ENCODE measurements at places on chromosomes 7 and 10.
A peak's percentile ranks its signal among the peaks of the same experiment; 100 is the strongest.

GRCh38 chr7:26486153-26486552 is 194.5 kb downstream of the SNX10 start:
- no peak for DNase-seq

DNA sequence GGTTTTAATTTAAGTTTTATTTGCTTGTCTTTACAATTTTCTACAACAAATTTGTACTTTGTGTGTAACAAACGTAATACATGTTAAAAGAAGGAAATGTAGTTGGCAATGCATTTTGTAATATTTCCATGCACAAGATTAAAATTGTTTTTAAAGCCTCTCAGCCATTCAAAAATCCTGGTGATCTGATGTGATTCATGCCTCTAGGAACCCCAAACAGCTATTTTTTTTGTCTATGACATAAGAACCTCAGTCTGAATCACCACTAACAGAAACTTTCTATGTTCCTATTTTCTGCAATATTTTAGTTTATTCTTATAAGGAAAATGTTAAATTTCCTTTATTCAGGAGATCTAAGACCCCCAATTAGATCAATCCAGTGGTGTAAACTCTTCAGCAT is 183.1 kb upstream of the YAE1 start:
- DNase-seq = peak; percentile 13

- no peak for DNase-seq
Measured at GRCh38 chr7:126657599-126658358, 595.0 kb downstream of the GRM8 start.

- no peak for DNase-seq
Measured at GRCh38 chr7:30479202-30480120, 877 bp upstream of the NOD1 start.

GRCh38 chr10:127945948-127946711 is 39.2 kb downstream of the PTPRE start:
- no peak for DNase-seq

GRCh38 chr10:103583871-103584215 is 90.3 kb downstream of the NEURL1 start:
- no peak for DNase-seq

DNA sequence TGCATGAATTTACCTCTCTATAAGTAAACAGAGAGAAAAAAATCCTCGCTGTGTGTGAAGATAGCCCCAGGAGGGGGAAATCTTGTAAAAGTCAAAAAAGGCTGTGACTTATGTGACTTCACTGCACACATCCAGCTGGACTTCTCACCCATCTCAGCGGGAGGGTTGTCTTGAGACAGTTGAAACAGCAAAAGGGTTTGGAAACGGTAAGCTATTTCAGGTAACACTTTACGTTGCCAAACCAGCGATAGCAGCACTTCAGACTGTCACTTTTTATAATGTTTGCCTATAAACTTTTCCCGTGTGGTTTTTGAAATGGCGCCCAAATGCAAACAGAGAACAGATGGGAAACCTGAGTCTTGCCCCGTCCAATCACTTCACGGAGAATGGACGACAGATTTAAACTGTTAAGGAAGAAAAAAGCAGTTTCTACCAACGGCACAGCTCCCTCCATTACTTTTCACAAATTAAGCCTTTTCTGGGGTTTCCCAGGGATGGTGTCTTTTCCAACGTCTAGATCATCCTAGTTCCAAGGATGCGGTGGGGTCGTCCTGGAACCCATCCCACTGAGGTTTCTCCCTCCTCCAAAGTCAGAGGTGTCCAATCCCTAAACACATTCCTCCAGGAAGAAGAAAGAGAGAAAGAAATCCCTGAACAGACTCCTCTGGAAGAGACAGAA is 25.2 kb downstream of the FGFR2 start:
- DNase-seq = no peak

- DNase-seq = peak; percentile 33
Measured at GRCh38 chr7:99407872-99408378, 472 bp downstream of the PDAP1 start.

GRCh38 chr7:100604028-100604975 is 2.1 kb downstream of the PCOLCE start:
- DNase-seq = no peak

- DNase-seq = no peak
Measured at GRCh38 chr7:17302575-17303142, 4.2 kb downstream of the AHR start.

DNA sequence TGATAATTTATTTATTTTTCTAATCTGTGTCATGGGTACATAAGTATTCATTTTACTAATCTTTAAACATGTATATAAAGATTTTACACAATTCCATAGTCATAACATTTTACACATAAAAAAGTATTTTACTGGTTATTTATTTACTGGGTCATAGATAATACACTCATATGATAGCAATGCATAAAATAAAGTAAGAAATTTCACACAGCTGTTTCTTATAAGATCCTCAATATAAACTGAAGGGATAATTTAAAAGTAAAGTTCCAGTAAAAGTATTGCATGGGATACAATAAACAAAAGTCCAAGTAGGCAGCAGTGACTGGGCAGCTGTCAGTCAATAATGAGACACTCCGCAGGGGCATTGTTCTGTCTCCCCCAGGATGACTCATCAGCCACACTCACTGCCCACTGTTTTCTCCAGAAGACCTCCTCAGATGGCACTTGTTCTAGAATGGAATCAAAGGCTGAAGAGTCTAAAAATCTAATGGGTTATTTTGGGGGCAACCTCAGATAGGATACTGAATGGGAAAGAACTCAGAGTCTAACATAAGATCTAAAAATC is 32.7 kb downstream of the DPY19L1 start:
- DNase-seq = no peak

DNA sequence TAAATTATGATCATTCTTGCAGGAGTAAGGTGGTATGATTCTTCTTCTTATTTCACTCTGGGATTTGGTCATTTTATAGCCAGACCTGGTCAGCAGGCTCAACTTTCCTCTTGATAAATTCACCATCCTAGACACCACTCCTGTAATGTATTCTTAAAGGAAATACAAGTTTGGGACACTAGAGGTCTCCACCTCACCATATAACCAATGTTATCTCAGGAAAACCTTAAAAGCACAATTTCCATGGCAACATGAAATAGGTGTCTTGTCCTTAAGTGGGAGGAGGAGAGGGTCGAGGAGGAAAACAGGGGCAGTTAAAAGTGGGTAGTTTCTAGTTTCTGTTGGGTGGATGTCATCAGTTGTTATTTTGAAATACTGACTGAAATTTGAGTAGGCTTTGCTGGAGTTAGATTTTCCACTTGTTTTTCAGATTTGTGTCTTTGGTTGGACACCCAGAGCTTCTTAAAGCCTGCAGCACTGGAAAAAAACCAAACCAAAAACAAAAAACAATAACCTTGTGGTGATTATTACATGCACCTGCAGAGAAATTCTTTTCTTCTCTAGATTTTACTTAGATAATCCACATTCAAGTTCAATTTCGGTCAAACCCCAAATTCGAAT is 163.1 kb downstream of the PRKCQ start:
- DNase-seq = no peak

- DNase-seq = no peak
Measured at GRCh38 chr10:24722676-24723385, 856 bp downstream of the ARHGAP21 start.

GRCh38 chr10:105843786-105844185 is 1202.7 kb downstream of the SORCS3 start:
- no peak for DNase-seq

DNA sequence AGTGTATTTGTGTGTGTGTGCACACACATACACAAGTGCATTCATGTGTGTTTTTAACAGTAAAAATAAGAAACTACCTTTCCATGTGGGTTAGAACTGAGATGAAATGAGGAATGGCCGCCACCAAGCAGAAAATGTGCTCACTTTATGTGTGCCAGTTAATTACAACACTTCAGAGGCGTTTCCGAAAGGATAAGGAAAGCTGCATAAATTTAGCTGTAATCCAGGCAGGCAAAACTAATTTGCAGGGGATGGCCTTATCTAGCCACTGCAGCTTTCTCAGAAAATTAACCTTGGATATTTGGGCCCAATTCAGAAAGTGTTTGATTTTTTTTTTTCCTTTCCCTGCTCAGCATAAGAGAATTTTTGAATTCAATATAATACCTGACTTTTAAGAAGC is 328.8 kb upstream of the PHF14 start:
- DNase-seq = no peak

- DNase-seq = no peak
Measured at GRCh38 chr7:153523320-153524015, 528.7 kb upstream of the DPP6 start.

DNA sequence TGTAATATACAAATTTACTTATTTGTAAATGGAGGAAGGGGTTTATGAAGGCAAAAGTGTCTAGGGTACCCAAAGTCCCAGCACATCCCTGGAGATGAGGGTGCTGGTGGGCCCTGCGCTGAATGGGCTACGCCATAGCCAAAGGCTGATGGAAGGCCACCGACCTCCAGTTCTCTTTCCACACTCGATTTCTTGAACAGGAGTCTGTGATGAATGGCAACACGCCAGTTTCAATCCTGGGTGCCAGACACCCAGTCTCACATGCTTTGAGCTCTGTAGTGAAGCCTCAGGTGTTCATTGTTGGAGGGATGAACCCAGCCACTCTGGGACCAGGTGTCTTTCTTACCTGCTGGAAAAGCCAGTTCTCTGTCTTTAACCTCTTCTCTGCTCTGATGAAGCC is 752 bp downstream of the LRMDA start:
- no peak for DNase-seq

DNA sequence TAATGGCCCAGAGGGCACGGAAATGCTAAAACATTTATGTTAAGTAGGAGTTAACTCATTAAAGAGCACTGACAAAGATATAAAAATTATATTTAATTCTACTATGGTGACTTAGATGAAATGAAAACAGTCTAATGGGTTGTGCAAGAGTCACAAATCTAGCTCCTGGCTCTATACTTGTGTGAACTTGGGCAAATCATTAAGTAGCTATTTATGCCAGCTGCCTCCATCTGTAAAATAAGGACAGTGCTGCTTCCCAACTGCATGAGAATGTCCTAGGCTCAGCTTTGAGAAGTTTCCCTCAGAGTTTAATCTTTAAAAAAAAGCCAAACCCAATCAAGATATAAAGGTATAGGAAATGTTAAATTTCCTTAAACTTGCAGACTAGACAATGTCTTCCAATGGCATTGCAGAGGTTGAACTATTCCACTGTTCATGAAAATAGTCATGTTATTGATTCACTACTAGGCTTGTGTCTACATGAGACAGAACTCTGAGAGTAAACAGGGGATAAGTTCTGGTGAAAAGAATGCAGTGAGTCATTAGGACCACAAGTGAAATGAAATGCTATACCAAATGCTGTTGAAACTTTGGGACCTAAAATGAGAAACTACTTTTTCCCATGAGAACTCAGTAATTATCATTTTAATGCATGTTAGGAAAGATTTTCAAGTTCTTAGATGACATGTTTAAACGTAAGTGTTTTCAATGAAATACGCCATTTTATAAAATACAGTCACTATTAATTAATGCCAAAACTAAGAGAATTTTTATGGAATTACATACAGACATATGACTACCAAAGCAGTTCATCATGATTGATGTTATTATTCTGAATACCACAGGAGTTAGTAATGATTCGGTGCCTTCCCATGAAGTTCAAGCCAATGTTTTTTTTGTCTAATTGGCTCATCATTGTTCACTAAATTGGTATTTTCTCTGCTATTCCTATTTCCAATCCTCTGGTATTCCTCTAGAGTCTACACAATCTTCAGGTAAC is 84.2 kb downstream of the CDK6 start:
- peak; percentile 86 for DNase-seq

DNA sequence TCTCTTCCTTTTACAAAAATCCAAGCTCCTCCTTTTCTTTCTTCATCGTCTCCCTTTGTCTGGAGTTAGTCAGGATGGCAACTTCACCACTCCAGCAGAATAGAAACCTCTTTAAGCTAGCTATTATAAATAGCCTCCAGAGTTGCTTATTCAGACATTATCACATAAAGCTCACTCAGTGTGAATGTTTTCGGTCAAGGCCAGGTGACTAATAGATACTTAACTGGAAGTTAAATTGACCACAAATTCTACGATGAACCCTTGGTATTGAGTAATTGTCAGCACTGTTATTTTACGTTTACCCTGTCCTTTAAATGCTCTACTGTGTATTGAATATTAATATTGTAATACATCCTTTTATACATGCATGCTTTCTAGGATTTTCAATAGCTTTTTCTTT is 340.4 kb downstream of the OTUD1 start:
- DNase-seq = no peak

GRCh38 chr7:131000873-131001272 is 266.9 kb upstream of the KLF14 start:
- DNase-seq = no peak

- no peak for DNase-seq
Measured at GRCh38 chr10:15859509-15859905, 800 bp downstream of the MINDY3 start.

DNA sequence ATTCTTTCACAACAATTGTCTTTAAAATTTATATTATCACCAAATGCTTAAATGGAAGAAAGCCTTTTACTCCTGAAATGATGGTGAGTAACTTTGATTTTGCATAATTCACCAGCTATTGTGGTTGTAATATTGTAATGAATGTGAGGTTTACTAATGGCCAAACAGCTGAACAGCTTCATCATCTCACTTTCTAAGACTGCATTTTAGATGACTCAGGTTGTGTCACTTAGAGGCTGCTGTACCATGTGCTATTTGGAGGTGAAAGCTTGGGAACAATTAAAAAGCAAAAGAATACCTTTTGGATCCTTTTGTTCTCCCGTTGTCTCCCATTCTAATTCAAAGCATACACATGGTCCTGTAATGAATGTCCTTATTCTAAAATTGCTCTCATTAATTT is 604.0 kb upstream of the PFKP start:
- no peak for DNase-seq

DNA sequence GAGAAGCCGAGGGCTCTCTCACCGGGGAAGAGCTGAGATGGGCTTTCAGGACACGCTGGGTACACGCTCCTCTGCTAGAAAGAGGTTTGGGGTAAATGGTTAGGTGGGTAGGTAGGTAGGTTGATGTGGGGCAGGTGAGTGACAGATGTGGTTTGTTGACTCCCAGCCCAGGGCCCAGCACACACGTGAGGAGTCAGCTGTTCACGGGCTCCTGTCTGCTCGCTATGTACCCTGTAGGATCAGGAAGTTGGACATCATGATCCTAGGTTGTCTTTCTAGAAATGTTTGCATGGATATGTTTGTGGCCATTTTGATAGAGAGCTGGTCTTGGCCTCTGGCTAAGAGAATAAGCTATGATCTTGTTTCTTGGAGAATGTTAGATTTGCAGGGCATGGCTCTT is 109.0 kb downstream of the TACC2 start:
- no peak for DNase-seq

- no peak for DNase-seq
Measured at GRCh38 chr10:8006274-8006999, 48.1 kb upstream of the GATA3 start.

DNA sequence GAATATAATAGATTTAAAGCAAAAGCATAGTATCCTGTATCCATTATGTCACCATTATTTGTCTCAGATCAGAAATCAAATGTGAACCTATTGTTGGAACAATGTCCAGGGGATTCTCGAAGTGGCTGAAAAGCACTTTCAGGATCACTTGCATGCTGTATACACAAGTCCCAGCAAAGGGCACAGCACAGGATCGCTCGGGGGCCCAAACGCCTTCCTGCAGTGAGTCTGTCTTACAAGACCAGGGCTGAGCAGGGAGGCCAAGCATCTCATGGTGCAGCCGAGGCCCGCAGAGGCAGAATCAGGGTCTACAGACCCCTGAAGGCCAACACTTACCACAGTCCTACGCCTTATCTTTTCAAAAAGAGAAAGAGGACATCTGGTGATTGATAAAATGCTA is 92.3 kb downstream of the TNS3 start:
- DNase-seq = no peak
